Activated CD8-positive, alpha-beta memory T cell treated with anti-CD3 and anti-CD28 coated beads for 24 hours (primary cell): ENCODE measurements at places on chromosomes 12 and 14.
A peak's percentile ranks its signal among the peaks of the same experiment; 100 is the strongest.

DNA sequence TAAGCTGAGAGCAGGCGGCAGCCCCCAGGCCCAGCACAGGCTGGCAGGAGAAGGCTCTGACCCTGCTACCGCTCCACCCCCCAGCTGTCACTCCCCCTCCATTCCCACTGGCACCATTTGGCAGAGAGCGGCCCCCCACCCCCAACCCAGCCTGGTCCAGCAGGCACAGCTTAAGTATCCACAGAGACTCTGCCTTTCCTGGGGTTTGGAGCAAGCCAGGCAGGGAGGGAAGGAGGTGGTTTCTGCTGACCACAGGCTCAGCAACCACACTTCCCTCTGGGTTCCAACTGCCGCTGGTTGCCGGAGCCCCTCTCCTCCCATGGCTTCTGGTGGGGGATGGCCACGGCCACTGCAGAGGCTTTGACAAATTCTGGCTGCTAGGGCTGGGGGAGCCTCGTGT is 30.5 kb upstream of the CCND2 start:
- peak; percentile 46 for DNase-seq

GRCh38 chr12:47534695-47535094 is 171.1 kb downstream of the RPAP3 start:
- no peak for DNase-seq

DNA sequence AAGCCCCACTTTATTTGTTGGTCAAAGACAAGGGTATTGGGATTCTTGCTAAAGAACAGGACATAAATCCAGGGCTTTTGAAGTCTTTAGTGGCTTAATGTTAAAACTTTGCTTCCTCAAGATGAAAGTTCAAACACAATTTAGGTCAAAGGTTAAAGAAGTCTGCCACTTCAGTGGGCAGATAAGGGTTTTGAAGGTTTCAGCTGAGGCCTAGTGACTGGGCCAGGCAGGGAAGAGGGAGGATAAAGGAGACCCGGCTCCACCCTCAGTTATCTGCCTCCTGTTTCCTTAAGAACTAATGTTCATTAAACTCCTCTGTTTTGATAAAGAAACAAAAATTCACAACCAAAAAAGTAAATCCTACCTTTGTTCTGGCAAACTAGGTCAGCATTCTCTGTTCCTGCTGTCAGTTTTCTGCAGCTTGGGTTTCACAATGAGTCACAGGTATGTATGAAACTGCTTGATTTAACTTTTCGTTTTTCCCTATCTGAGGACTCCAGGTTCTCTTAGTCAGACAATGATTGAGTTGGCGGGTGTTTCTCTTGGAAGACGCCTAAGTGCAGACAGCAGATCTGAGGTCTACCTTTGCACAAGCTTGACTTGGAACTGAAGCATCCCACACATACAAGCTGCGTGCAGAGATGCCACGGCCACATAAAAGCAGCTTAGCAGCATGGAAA is 208.3 kb downstream of the EXOC5 start:
- no peak for DNase-seq

- DNase-seq, result no peak
These were observed 236.1 kb downstream of the CACNA1C start for GRCh38 chr12:2288875-2289274.

DNA sequence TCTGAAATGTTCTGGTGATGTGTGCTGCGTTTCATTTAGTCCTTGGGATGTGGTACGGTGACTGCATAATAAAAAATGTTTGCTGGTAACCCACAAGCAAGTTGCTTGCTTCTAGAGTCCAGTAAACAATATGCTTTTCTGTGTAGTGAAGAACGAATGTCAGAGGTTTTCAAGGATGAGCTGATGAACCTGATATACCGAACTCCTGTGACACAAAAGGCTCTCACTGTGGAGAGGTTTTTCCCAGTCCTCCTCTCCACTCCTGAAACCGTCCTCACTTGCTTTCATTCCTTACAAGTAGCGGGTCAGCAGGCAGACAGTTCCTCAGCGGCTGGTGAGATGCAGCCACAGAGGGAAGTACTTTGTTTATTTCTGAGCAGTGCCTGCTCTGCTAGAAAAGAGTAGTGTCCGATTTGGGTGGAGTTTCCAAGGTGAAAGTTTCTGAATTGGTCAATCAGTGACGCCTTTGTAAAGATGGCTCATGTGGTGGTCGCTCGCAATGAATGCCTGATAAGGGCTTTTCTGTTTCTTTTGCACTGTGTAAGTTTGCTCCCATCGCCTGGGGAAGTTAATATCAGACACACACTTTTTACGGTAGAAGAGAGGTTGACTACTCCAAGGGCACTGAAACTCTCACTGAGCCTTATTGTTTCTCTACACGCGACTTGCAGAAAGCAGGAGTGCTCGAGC is 3.0 kb downstream of the ETV6 start:
- no peak for DNase-seq

DNA sequence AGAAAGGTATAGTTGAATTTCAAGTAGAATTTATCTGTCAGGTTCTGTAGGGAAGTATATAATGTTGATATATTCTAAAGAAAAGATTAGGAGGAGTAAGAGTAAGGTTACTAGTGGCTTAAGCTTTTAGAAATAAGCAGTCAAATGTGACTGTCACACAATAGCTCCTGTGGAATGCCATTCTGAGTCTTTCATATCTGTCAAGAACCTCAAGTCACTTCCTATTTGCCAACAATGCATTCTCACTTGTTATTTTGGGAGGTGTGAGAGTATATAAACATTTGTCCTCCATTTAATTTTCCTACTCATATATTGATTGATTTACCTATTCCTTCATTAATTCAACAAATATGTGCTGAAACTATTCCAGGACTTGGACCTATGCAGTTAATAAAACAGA is 11.7 kb downstream of the CLEC9A start:
- no peak for DNase-seq
